SHP77 (cell line): ENCODE measurements at places on chromosomes 7 and 10.

DNA sequence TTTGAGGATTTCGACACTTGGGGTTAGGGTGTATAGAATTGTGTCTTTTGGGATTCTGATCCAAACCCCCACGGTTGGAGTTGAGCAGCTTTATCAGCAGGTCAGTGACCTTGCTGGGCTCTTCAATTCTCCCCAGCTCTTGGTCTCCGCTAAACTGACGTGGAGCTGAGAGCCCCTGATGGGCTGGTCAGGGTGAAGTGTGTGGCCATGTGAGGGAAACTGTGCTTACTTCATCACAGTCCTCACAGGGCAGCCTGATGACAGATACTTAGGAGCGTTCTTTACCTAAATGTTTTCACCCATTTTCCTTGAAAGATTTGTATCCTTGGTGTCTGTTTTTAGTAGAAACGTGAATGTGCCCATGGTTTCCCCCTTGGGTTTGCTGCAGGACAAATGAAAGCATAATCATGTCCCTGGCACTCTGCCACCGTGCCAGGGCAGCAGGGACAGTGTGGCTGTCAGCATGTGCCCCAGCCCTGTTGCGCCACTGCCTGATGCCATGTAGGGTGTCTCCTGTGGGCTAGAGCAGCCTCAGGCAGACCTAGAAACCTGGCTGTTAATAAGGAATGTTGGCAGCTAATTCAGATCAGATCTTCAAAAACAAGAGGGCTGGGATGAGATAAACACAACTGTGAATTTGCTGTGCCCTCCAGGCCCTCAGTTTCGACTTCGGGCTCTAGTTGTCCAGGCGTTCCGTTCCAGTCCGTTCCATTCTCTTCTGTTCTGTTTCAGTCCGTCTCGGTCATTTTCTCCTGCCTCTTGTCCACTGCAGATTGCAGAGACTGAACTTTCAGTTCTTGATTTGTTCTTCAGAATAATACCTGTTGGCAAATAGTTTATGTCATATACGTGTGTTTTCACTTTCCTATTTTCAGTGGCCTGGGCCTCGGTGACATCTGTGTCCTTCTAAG, 96.8 kb downstream of the TRRAP start:
- no peak for DNase-seq

- DNase-seq = no peak
Observed at GRCh38 chr10:69295027-69295636, 16.8 kb downstream of the HK1 start.

DNA sequence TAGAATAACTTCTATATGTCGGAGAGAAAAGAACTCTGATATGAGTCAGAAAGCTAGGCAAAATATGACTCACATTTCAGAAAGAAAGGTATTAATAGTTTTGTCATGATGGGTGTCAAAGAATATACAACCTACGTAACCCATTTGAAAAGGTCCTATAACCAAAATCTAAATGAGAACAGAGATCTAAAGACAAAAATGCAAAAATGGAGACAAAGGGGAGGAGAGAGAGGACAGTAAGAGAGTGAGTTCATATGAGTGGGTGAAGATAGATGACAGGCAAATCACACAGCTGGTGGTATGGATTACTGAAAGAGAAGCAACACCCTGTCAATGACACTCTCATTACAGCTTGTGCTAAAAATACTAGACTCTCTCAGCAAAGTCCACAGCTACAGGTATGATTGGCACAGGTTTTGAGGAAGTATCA, 25.6 kb downstream of the ANKMY2 start:
- DNase-seq = no peak

DNA sequence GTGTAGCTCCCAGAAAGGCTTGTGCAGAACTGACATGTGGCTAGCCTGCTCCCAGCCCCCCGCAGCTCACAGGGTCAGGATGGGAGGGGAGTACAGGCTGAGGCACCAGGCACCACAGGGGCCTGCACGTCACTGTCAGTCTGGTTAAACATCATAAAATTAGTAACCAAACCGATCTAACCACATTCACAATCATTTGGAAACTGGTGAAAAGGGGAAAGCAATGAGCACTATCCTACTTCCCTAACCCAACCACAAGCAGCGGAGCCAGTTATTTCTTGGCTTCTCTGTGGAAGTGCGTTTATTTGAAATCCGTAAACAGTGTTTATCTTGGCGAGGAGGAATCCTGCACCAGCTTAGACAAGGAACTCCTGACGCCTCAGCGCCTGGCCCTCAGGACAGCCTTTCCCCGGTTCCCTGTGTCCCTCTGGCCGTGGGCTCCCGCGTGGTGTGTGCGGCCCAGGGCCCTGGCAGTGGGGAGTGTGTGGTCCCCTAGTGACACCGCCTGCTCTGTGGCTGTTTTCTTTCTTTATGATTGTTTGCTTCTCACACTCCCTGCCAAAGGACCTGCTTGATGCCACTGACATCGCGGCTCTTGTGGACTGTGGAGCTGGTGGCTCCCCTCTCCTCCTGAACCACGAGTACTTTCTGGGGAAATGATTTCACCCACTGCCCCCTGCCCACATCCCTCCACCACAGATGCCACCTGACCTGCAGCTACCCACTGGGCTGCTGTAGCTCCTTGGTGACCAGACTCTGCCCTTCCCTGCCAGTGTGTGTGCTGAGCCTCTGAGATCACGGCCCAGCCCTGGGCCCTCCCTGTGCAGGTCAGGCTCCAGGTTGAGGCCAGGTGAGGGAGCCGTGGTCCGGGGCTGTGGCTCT, 38.0 kb downstream of the INPP5A start:
- DNase-seq = no peak

- no peak for DNase-seq
Observed at GRCh38 chr7:39621261-39621660, 2.1 kb upstream of the RALA start.

DNA sequence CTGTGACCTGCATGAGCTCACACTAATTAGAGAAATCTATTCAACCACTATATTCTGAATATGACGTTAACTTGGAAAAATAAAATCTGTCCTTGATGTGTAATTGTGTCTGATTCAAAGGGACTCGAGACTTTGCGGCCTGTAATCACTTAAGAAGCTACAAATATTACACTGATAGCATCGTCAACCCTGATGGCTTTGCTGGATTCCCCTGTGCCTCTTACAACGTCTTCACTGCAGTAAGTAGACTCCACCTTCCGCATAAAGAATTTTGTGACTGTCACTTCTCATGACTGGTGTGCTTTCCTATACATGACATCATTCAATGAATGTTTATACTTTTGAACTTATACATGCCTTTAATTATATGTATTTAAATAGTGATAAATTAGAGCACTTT, 10.1 kb downstream of the PNLIP start:
- no peak for DNase-seq

GRCh38 chr10:44369296-44369695, 15.6 kb downstream of the CXCL12 start:
- DNase-seq = no peak

- DNase-seq = no peak
Observed at GRCh38 chr7:102874166-102874829, 38.5 kb upstream of the LRRC17 start.

- DNase-seq = peak; percentile 14
Observed at GRCh38 chr7:135678612-135679575, 16.6 kb downstream of the STMP1 start.

GRCh38 chr7:36280840-36281812, 108.5 kb upstream of the ANLN start:
- no peak for DNase-seq
